Heart left ventricle (tissue), 16 donors: ENCODE measurements at places on chromosomes 6 and 20. TPM values are rescaled to one million over a fixed set of nuclear protein-coding genes. Genes with fewer than 3 reads are reported as not detected.
A peak's percentile ranks its signal among the peaks of the same experiment; 100 is the strongest.

- no peak for DNase-seq
Measured at GRCh38 chr20:12594410-12595088, 414.2 kb upstream of the SPTLC3 start.

GRCh38 chr6:25312703-25313102 lies 33.5 kb downstream of the CARMIL1 start:
- DNase-seq = no peak

- no peak for DNase-seq
Measured at GRCh38 chr6:43092635-43093034, 16.5 kb downstream of the PTK7 start.

Gene C20orf202
- 0.25 TPM for total RNA-seq

GRCh38 chr6:24910961-24911725 lies 24.6 kb downstream of the RIPOR2 start:
- peak; percentile 73 for DNase-seq

- DNase-seq = peak; percentile 79
Measured at GRCh38 chr6:3813150-3813780, 35.9 kb upstream of the FAM50B start.
